ENCODE measurements at places on chromosomes 6 and 20. TPM values are rescaled to one million over a fixed set of nuclear protein-coding genes. Genes with fewer than 3 reads are reported as not detected.

The SLC17A1 gene
- total RNA-seq = not detected

DNA sequence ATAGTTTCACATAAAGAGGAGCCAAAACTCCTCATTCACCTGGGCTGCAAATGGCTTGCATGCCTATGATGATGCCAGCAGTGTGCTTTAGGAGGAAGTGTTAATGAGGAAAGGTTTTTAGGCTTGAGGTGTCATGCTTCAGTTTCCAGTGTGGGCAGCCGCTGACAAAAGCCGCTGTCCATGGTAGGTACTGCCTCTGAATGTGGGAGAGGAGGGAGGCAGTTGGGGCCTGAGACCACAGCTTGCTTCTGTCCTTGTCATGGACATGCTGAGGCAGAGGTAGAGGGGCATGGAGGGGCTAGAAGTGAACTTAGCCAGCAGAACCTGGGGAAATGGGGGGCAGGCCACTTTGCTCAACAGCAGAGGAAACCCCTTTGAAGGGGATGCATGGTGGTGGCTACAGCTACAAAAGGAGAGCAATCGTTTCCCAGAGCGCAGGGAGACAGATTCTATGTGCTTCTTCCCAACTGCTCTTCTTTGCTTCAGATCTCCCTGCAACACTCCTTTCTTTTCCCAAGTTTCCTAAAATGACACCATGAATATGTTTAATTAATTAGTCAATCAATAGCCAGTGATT, 372.1 kb upstream of the CNR1 start:
- no peaks in the 10 kb centered on the region for H3K36me3 ChIP-seq
- no peak for DNase-seq
- H3K4me1 ChIP-seq = no peaks in the 10 kb centered on the region
- H3K27me3 ChIP-seq = peaks cover 42% of the 10 kb centered on the region
- no peak overlapping the region for H3K4me3 ChIP-seq

DNA sequence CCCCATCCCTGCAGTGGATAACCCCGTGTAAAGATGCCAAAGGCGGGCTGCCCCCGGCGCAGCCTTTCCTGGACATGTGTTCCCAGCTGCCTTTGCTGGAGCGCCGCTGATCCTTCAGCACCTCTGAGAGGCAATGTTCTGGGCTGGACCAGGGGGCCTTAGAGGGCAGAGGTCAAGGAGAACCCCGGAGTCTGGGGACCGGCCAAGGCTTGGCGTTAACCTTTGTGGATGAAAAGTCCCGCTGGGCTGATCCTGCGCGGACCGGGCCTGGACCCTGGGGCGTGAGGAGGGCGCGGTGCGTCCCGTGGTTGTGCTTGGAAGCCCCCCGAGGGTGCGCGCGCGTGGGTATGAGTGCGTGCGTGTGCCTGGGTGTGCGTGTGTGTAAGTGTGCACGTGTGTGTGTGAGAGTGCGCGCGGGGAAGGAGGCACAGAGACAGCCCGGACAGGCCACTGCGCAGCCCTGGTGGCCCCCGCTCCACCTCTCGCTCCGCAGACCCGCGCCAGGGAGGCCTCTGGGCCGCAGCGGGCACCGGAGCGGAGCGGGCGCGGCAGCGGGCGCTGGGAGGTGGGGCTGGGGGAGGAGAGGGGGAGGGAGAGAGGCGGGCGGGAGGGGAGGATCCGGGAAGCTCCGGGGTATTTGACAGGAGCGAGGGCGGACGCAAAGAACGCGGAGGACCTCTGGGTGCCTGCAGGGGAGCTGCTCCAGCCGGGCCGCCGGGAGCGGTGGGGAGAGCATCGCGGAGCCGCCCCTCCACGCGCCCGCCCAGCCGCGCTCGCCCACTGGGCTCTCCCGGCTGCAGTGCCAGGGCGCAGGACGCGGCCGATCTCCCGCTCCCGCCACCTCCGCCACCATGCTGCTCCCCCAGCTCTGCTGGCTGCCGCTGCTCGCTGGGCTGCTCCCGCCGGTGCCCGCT, at the start of gene SMOC2:
Gene SMOC2 (plus strand): TSS at position 665 of the 914 bp plus-strand sequence. CDS start 187 bp downstream, at position 852.
- H3K27ac ChIP-seq = no peak within 1 kb of the TSS
- no peak within 1 kb of the TSS for H3K4me3 ChIP-seq
- no peaks in the 10 kb centered on the region for H3K4me1 ChIP-seq
- H3K36me3 ChIP-seq = no peaks in the 10 kb centered on the region

DNA sequence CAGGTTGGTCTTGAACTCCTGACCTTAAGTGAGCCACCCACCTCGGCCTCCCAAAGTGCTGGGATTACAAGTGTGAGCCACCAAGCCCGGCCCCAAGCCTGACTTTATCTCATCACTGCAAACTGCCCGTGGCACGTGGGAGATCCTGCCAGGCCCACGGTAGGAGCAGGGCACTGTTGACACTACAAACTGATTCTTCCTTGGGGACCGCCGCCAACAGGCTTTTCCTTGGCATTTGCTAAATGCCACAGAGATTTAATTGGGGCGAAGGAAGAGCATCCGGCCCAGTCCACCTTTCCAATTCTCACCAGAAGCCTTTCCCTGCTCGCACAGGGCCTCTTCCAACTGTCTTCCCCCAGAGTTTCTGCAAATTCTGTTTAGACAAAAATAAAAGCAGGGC, 11.0 kb downstream of the ATP9A start:
- DNase-seq = no peak
- no peak overlapping the region for H3K4me3 ChIP-seq
- H3K4me1 ChIP-seq = no peaks in the 10 kb centered on the region
- H3K27me3 ChIP-seq = no peaks in the 10 kb centered on the region

GRCh38 chr20:1283522-1284510, 17.7 kb downstream of the SNPH start:
- no peak overlapping the region for H3K27ac ChIP-seq
- no peaks in the 10 kb centered on the region for H3K4me1 ChIP-seq
- no peak overlapping the region for H3K4me3 ChIP-seq
- H3K36me3 ChIP-seq = no peaks in the 10 kb centered on the region
- no peaks in the 10 kb centered on the region for H3K27me3 ChIP-seq
- no peak for DNase-seq

The DDX43 gene
- total RNA-seq = 1.0 TPM

DNA sequence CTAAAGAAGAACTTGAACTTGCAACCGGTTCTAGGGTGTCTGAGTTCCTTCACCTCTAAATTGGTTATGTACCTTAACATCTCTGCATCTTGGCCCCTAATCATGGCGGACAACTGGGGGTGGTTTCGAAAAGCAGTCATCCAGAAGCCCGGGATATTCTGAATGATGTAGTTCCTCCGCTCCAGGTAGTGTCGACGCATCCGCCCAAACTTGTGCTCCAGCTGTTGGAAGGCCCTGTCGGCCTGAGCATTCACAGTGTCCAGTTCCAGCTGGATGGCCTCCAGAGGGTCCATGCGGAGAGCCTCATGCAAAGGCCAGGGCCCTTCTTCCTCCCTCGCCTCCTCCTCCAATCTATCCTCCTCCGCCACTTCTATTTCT, 887 bp downstream of the TSPYL1 start:
- peak overlapping the region; percentile 100 for H3K4me3 ChIP-seq
- H3K27me3 ChIP-seq = no peaks in the 10 kb centered on the region
- H3K27ac ChIP-seq = peak overlapping the region; percentile 99
- peaks cover 33% of the 10 kb centered on the region for H3K36me3 ChIP-seq
- peaks cover 55% of the 10 kb centered on the region for H3K4me1 ChIP-seq

The IPCEF1 gene
- total RNA-seq = 29.6 TPM

DNA sequence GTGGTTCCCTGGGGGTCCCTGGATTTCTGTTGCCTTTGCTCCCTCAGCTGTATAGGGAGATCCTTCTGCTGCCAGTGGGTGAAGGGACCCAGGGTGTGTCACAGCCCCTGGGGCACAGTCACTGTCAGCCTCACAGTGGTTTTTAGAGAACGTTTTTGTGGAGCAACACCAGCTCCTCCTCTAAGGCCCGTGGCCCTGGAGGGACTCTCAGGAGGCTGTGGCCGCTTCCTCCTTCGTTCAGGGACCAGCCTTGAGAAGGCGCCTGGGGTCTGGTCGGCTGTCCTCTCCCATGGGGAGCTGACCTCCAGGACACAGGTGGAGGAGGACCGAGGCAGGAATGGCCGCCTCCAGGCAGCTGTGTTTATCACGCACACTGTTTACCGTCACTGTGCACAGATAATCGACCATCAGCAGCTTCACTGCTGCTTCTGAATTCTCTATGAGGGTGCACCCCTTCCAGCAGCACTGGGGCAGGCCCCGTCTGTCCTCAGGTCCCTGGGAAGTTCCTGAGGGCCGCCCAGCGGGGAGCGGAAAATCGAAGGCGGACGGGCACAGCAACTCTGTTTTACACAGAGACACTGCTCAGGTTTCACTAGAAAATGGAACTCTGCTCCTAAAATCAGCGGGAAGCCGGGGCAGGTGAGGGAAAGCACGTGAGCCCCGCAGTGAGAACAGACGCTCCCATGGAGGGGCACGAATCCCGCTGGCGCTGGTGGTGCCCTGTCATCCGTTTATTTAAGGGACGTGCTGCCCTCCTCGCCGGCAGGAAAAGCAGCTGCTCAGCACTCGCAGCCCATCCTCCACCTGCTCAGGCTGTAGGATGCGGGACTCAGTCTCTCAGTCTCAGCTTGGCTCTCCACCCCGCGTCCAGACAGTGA, 10.4 kb upstream of the FRMD1 start:
- H3K4me3 ChIP-seq = no peak overlapping the region
- no peaks in the 10 kb centered on the region for H3K27me3 ChIP-seq
- H3K4me1 ChIP-seq = no peaks in the 10 kb centered on the region
- H3K36me3 ChIP-seq = no peaks in the 10 kb centered on the region
- no peak for DNase-seq

- H3K27ac ChIP-seq = peak overlapping the region; percentile 95
- H3K27me3 ChIP-seq = no peaks in the 10 kb centered on the region
- H3K36me3 ChIP-seq = peaks cover 14% of the 10 kb centered on the region
- peak overlapping the region; percentile 99 for H3K4me3 ChIP-seq
- H3K4me1 ChIP-seq = peaks cover 29% of the 10 kb centered on the region
- DNase-seq = no peak
Measured at GRCh38 chr6:31702405-31702818, 712 bp downstream of the ABHD16A start.

DNA sequence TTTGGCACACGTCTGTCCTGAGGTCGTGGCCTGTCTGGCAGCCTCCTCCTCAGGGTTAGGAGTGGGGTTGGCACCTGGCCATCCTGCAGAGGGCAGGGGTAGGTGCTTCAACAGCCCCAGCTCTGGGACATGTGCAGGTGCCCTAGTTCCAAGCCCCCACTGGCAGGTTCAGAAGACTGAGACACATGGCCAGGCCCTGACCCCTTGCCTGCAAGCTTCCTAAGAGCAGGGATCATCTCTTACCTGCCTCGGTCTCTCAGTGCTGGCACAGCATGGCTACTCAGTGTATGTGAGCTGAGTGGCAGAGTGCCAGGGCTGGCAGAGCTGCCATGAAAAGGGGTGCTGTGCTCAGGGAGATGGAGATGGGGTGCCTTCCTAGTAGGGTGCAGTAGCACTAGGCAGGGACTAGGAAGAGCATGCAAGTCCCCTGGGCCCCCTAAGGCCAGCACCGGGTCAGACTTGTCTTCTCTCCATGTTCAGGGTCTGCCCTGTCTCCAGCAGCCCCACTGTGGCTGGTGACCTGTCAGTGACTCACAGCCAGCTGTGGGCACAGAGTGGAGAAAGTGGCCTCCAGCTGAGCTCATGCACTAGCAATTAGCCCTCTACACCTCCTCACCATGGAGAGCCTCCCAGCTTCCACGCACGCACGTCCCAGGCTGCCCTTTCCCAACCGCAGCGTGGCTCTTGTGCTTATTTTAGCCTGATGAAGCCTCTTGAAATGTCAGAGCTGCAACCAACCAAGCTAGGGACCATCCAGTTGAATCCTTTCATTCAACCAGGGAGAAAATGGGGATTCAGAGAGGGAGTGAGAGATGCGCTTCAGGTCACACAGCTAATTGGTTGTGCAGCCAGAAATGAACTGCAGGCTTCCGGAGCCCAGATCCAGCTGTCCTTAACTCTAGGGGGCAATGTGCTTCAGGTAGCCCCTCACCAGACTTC, 116.6 kb downstream of the MRPL14 start:
- H3K27ac ChIP-seq = no peak overlapping the region
- H3K4me3 ChIP-seq = no peak overlapping the region

DNA sequence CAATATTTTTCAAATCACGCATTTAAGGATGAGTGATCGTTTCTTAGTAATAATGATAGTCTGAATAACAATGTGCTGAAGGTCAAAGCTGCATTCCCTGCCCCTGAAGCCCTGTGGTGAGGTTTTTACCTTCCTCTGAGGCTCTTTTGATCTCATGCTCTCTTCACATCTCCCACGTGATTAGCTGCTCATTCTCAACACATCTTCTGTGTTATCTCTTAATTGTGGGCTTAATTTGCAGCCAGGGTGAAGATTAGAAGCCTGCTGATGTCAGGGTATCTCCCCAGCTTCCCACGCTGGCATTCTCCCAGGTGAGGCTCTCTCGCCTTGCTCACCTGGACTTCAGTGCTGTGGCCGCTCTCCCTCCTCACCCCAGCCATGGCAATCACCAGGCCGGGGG, 109.7 kb upstream of the FOXQ1 start:
- peaks cover 15% of the 10 kb centered on the region for H3K27me3 ChIP-seq
- H3K4me3 ChIP-seq = no peak overlapping the region
- no peak for DNase-seq

GRCh38 chr6:14968056-14968637, 277.7 kb upstream of the JARID2 start:
- no peaks in the 10 kb centered on the region for H3K27me3 ChIP-seq
- DNase-seq = no peak
- H3K4me3 ChIP-seq = no peak overlapping the region
- H3K36me3 ChIP-seq = no peaks in the 10 kb centered on the region

The FRS3 gene
- 7.4 TPM for total RNA-seq

DNA sequence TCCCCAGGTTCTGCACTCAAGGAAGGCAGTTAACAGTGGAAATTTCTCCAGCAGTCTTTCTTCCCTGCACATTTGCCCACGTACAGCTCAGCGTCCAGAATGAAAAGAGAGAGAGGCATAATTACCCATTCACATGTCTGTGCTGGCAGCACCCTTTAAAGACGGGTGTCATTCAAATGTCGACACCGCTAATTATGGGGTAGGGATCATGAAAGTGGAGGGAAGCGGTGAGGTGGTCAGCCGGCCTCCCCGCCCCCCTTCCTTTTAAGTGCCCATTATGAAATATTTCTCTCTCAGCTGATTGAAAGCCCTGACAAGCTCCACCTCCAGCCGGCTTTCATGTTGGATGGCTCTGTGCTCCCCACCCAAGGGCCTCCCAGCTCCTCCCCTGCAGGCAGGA, 246.1 kb downstream of the BMP7 start:
- H3K36me3 ChIP-seq = no peaks in the 10 kb centered on the region
- no peak overlapping the region for H3K27ac ChIP-seq
- DNase-seq = no peak
- no peaks in the 10 kb centered on the region for H3K4me1 ChIP-seq
- peaks cover 19% of the 10 kb centered on the region for H3K27me3 ChIP-seq
- no peak overlapping the region for H3K4me3 ChIP-seq

DNA sequence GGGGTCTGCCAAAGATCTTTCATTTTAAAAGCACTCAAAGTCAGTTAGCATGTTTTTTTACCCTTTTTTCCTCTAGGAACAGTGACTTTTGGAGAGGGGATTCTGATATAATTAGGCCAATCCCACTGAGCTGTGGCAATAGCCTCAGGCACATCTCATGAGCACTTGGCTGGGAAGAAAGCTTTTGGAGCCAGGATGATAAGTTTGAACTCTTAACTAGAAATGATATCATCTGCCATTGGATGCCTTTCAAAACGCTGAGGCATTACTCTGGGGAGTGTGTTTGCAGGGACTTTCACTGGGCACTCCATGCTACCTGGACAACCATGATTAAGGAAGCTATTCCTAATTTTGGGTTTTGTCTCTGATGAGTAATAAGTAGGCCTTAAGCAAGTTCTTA, 3.7 kb downstream of the SCGN start:
- no peak for DNase-seq
- H3K4me3 ChIP-seq = no peak overlapping the region
- no peaks in the 10 kb centered on the region for H3K36me3 ChIP-seq
- peaks cover 32% of the 10 kb centered on the region for H3K27me3 ChIP-seq
- no peak overlapping the region for H3K27ac ChIP-seq
